ENCODE measurements at places on chromosomes 11 and 22.

DNA sequence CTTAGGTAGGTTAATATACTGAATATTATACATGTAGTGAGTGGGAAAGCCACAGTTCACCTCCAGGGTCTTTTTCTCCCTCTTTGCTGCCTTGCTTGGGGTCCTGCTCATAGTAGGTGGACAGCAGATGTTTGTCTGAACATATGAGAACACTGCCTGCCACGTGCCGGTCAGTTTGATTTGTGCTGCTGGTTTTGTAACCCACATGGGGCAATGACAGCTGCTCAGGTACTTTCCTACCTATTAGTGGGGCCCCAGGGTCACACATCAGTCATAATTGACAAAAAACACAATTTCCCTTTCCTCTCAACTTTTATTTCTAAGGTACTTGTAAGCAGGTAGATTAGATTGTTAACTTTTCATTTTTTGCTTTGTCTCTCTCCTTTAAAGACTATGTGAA lies 43.8 kb downstream of the BMAL1 start:
- DNase-seq, result no peak

- no peak for DNase-seq
Measured at GRCh38 chr22:47267513-47268282, 505.2 kb downstream of the TBC1D22A start.

GRCh38 chr11:64081745-64082442 lies 46.2 kb downstream of the FLRT1 start:
- no peak for DNase-seq

- DNase-seq, result no peak
Measured at GRCh38 chr22:37053310-37054055, 1.9 kb downstream of the KCTD17 start.

DNA sequence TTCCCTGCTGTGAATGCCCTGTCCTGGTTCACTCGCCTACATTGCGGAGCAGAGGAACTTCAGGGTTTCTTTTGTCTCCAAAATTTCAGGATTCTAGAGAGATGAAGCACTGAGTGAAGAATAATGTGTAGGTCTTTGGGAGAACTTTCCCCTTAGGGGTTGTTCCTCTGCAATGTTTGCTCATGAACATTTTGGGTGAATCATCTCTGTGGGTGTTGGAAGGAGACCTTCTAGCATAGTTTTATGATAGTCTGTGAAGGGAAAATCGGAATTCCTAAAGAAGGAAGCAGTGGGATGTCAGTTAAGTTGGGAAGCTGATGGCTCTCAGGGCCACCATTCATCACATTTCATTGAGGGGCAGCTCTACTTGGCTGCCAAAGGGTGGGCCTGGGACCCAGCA lies 64.8 kb downstream of the MIAT start:
- DNase-seq, result no peak

DNA sequence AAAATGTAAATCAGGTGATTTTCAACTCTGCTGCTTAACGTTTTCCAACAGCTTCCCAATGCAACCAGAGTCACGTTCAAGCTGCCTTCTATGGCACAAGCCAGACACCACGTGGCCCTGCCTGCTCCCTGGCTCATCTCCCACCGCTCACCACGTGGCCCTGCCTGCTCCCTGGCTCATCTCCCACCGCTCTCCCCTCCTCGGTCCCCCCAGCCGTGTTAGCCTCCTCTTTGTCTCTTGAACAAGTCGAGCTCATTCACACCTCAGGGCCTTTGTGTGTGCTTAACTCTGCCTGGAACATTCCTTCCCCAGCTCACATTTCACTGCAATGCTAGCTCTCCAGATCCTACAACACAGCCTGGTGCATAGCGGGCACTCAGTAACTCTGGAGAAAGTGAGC lies 307.6 kb downstream of the CTTN start:
- no peak for DNase-seq

GRCh38 chr11:121295246-121296029 lies 2.9 kb downstream of the SC5D start:
- peak; percentile 16 for DNase-seq

DNA sequence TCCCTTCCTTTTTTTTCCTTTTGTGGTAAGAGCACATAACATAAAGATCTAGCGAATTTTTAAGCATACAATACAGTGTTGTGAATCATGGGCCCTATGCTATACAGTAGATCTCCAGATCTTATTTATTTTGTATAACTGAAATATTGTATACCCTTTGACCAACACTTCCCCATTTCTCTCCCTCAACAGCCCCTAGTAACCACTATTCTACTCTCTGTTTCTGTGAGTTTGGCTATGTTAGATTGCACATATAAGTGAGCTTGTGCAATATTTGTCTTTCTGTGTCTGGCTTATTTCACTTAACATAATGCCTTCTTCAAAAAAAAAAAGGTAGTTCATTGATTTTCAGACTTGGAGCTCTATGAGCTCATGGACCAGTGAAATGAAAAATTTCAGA lies 180.5 kb downstream of the C11orf91 start:
- no peak for DNase-seq

- no peak for DNase-seq
Measured at GRCh38 chr11:62075438-62075837, 48.4 kb upstream of the INCENP start.

GRCh38 chr11:68498321-68498720 lies 37.8 kb downstream of the PPP6R3 start:
- no peak for DNase-seq

DNA sequence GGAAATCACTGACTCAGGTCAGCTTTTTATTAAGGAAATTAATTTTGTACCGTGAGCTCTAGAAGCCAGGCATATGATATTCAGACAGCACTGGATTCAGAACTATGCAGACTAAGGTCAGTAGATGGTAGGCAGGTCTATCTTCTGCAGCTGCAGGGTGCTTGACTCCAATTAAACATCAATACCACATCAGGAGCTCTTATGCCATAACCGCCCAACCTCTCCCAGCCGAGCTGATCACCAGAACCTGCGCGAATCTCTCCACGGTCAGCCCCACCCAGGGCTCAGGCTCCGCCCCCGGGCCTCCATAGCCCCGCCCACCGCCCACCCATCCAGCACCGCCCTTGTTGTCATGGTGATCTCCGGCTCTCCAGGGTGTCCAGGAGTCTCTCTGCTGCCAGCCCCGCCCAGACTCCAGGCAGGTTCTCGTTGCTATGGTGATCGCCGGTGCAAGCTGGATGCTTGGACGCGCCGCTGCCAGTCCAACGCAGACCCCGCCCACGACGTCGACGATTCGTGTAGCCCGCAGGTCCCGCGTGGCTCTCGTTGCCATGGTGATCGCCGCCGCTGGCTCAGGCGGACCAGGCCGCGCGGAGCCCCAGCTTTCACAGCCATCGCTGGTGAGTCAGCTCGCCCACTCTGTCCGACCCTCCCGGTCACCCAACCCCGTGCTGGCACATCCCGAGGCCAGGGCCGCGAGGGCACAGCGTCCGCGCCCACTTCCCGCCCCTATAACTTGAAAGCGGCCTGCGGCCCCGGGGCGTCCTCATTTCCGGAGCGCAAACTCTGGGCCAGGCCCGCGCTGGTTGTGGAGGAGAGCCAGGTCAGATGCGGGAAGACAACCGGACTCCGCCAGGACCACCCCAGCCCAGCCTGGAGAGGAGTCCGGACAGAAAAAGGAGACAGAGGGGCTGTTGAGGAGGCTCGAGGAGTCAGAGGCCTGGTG lies at the start of gene RAB36:
Gene RAB36, plus strand, starts transcription at position 546 of the 946 bp plus-strand sequence. CDS start 1,140 bp downstream, outside the sequence.
- peak; percentile 82 for DNase-seq

DNA sequence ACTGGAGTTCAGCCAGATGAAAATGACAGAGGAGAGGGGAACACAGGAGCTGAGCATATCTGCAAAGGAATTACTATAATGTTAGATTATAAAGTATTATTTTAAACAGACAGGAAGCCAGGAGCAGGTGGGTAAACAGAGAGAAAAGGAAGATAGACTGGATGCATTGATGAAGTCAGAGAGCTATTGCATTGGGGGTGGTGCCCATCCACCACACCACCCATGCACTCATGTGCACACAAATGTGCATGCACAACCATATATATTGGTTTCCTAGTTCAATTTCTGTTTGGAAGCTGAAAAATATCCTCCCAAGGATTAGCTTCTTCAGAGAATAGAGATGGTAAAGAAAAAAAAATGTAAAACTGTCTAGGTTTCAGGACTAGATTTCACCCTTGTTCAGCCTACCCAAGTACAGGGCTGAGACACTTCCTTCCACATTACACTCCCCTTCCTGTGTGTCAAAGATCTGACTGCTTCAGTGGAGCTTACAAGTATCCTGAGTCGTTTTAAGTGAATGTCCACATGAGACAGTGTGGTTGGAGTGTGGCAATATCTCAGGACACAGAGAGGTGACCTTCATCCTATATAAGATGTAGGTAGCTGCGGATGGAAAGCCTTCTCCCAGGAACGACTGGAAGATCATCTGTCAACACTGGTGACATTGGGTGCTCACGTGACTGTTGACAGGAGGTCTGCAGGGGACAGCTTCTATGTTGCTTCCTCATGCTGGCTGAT lies 12.2 kb upstream of the SMPD1 start:
- peak; percentile 36 for DNase-seq

DNA sequence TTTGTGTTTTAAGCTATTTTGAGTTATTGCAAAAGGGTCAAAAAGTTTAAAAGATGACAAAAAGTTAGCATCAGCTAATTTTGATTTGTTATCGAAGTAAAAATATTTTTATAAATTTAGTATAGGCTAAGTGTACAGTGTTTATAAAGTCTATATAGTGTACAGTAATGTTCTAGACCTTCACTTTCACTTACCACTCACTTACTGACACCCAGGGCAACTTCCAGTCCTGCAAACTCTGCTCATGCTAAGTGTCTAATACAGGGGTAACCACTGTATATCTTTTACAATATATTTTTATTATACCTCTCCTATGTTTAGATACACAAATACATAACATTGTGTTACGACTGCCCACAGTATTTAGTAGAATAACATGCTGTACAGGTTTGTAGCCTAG lies 59.7 kb downstream of the PDGFD start:
- DNase-seq, result no peak
